Effector CD8-positive, alpha-beta T cell (primary cell): ENCODE measurements at places on chromosomes 3 and 15.

DNA sequence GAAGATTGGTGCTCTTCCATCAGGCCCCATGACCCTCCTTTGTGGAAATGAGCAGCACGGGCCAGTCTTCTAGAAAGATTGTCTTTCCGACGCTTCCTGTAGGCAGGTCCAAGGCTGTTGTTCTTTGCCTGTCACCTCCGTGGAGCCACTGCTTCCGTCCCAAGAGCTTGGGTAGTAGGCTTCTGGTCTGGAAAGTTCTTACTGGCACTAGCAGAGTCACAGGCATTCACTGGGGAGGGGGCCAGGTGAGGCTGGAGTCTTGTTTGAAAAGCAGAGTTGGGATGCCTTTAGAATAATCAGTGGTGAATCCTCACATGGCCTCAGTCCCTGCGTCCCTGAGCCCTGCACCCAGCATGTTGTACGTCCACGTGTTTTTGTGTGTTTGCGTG is 76.2 kb upstream of the ADPGK start:
- DNase-seq = no peak

DNA sequence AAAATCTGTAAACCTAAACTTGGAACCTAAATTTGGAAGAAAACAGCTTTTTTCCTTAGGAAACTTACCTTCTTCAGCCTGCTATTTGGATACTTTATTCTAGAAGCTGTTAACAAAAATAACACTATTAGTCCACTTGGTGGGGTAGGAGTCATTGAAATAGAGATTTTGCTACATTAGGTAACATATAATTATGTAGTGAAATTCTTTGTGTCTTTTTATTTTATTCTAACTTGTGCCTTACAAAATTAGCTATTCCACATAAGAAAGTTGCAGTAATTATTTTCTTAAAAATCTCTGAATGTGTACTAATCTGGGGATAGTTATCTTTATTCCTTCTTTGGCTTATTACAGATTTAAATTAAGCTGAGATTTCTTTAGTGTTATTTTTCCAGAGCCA is 360.4 kb upstream of the ROBO2 start:
- no peak for DNase-seq

DNA sequence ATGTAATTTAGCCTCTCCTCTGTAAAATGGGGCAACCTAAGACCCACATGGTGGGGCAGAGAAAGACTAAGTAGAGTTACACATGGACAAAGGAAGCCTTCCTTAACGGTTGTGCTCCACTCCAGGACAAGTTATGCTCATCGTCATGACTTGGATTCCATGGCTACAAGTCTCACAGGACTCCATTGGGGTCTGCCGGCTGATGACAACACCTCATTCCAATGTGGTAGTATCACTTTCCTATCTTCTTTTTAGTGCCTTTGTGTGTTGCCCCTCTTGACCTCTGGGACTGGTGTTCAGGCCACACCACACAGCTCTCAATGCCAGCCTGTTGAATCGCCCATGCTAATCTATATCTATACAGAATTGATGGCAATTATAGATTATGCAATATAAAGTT is 181.3 kb upstream of the WNT5A start:
- no peak for DNase-seq

DNA sequence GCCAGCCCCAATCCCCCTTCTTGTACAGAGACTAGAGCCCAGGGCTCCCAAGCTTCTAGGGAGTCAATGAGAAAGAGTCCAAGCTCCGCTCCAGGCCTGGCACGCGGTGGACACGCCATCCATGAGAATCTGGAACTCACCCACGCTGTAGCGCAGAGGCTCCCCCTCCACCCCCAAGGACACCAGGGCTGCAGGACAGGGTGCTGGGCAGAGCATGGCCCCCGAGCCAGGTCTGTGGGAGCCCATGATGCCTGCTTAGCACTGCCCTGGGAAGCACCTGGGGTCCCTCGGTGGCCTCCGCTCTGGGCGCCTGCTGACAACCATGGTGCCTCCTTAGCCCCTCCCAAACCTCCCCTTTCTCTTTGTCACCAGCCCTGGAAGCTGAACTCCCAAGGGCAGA is 28.5 kb downstream of the ACSBG1 start:
- no peak for DNase-seq

- DNase-seq = no peak
These were observed 2.4 kb downstream of the MAN2A2 start for GRCh38 chr15:90905306-90906180.

GRCh38 chr3:50100956-50101845 is 12.5 kb downstream of the RBM5 start:
- DNase-seq = no peak

- no peak for DNase-seq
These were observed 39.6 kb downstream of the CBLB start for GRCh38 chr3:105829229-105829628.

DNA sequence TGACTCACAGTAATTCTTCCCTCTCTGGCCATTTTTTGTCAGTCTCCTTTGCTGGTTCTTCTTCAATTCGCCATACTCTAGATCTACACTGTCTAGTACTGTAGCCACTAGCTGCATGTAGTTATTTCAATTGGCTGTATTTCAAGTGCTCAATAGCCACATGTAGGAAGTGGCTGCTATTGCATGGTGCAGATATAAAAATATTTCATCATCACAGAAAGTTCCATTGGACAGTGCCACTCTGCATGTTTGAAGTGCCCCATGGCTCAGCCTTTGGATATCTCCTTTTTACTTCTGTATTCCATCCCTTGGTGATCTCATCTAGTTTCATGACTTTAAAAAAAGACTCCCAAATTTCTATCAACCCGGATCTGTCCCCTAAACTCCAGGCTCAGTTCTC is 22.1 kb downstream of the PPP2R3A start:
- no peak for DNase-seq

GRCh38 chr3:184662187-184662586 is 49.7 kb downstream of the MAGEF1 start:
- DNase-seq = no peak

- no peak for DNase-seq
These were observed 63.5 kb downstream of the HACD2 start for GRCh38 chr3:123521179-123521969.

- DNase-seq = no peak
These were observed 29.6 kb downstream of the SST start for GRCh38 chr3:187640569-187641059.

- no peak for DNase-seq
These were observed 131.2 kb upstream of the TGFBR2 start for GRCh38 chr3:30475038-30475808.

- no peak for DNase-seq
These were observed 23.0 kb downstream of the TPM1 start for GRCh38 chr15:63065262-63066221.

DNA sequence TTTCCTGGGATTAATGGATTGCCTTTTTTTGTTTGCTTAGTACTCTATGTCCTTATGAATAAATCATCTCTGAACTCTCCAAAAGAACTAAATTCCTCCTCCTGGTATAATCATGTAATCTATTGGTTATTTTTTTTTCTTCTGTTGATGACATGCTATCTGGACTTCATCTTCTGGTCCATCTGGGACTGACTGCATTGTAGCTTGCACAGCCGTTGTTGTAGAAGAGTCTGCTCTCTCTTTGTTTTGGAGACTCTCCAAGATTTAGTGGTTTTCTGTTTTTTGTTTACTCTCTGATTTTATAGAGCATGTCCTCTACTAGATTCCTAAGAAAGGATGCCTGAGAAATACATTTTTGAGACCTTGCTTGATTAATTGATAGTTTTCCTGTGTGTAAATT is 19.1 kb downstream of the IREB2 start:
- DNase-seq = no peak

DNA sequence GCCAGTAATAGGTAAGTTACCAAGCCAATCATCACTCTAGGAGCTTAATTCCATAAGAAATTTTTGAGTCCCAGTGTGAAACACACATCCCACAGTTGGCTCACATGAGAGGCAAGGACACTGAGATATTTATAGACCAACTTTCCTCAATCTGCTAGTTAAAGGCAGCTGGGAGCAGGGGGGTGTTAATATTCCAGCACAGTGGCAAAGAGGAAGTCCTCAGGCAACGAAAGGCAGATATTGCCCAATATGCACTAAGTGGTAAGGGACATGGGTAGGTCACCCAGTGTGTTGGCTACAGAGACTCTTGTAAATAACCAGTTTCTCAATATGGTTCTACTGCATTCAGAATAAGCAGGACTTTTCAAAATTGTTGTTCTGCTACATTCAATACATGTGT is 61.0 kb downstream of the TOP2B start:
- DNase-seq = no peak

- DNase-seq = no peak
These were observed 7.2 kb downstream of the GLDN start for GRCh38 chr15:51348688-51349087.

DNA sequence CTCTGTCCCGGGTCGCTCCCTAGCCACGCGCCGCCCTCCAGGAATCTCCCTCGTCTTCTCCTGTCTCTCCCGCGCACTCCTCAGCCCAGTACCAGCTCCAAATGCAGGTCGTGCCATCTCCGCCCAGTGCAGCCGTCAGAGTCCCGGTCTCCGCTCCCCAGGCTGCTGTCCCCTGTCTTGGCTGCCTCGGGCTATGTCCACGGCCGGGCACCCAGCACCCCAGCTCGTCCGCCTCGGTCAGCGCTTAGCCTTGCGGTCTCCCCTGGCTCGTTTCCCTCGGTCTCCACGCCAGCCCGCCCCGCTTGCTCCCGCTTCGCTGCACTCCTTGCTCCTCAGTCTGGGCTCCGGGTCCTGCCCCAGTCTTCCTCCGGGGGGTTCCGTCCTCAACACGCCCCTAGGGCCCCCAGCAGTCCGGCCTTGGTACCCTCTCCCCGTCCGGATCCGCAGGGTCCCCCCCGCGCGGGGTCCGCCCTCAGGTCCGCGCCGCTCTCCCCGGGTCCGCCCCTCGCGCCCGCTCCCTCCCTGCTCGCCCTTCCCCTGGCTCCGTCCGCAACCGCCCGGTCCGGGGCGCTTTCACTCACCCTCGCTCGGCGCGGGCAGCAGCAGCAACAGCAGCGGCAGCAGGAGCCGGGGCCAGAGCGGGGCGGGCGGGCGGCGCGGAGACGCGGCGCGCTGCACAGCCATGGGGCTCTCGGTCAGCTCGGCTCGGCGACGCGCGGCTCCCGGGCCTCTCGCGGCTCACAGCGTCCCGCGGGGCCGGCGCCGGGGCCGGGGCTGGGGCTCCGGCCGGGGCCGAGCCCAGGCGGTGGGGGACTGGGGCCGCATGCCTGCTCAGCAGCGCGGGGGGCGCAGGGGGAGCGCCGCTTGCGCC is 462 bp downstream of the IGDCC3 start:
- no peak for DNase-seq

- no peak for DNase-seq
These were observed 66.2 kb downstream of the RASA2 start for GRCh38 chr3:141553055-141553454.

DNA sequence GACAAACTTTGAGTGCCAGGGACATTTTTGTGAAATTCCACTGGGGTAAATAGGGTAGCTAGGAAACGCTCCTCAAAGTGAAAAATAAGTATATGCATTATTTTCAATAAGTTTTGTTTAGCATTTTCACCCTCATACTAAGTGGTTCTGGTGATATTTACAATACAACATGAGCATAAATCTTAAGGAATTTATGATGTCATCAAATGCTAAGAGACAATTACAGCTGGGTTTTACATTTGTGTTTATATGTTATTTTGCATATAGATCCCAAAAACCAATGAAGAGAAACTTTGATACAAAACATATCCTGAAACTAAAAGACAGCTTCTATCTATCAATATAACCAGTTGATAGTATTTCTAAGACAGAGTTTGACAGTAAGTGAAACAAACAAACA is 323.1 kb downstream of the ZBTB20 start:
- no peak for DNase-seq

- DNase-seq = no peak
These were observed 83.7 kb upstream of the NEO1 start for GRCh38 chr15:72968531-72968922.

DNA sequence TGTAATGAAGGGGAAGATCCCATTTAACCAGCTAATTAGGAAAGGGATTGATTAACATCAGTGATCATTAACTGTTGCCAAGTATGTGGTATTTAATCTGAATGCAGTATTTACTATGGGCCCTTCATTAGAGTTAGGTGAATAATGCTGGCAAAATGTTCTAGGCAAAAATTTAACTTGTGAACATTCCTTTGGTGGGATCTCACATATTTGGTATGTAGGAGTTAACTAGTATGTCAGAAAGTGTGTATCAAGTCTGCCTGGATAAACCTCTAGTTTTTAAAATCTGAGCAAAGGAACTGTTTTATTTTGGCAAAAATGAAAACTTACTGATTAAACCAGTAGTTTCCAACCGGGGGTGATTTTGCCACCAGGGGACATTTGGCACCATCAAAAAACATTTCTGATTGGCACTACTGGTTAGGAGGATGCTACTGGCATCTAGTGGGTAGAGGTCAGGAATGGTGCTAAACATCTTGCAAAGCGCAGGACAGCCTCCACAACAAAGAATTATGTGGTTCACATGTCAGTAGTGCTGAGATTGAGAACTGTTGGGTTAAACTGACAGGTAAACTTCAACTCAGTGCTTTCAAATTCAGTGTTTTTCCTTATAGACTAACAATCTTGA is 22.5 kb downstream of the LRTM1 start:
- no peak for DNase-seq

DNA sequence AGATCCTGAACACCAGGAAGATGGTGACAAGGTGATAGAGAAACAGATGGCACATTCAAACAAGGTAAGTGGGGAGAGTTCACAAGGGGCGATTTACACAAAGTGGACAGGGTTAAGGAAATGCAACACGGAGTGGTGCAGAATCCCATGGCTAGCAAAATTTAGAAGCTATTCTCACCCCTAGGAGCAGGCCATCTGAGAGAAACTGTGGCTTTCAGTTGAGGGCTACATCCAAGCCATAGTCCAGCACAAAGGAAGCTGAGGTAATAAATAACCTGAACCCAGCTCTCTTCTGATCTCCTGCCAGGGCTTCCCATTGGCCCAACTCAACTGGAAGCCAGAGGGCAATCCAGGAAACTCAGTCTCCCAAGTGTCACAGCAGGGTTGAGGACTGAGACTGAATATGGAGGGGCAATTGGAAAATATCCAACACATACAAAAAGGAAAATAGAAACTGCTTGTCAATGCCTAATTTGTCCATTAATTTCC is 1.2 kb upstream of the ZNF445 start:
- DNase-seq = no peak

GRCh38 chr3:71851878-71852277 is 66.9 kb upstream of the PROK2 start:
- DNase-seq = no peak
